ENCODE measurements at places on chromosomes 2 and 18. TPM values are rescaled to one million over a fixed set of nuclear protein-coding genes. Genes with fewer than 3 reads are reported as not detected.

G6PC2 gene
- 2.5 TPM for total RNA-seq

LRP2 gene
- total RNA-seq: 9.3 TPM

FSIP2 gene
- 31.8 TPM for total RNA-seq

CERKL gene
- total RNA-seq: 2.2 TPM

TMEM247 gene
- total RNA-seq: 27.2 TPM

SIX3 gene
- total RNA-seq: 0.19 TPM

SLC4A5 gene
- total RNA-seq: 188 TPM

KCNIP3 gene
- 43.4 TPM for total RNA-seq

HAAO gene
- total RNA-seq: 3.2 TPM

FEV gene
- not detected for total RNA-seq

SPATA3 gene
- 127 TPM for total RNA-seq

DAW1 gene
- total RNA-seq: 25.2 TPM

ABCB11 gene
- 4.6 TPM for total RNA-seq

CENPO gene
- 32.8 TPM for total RNA-seq

DNA sequence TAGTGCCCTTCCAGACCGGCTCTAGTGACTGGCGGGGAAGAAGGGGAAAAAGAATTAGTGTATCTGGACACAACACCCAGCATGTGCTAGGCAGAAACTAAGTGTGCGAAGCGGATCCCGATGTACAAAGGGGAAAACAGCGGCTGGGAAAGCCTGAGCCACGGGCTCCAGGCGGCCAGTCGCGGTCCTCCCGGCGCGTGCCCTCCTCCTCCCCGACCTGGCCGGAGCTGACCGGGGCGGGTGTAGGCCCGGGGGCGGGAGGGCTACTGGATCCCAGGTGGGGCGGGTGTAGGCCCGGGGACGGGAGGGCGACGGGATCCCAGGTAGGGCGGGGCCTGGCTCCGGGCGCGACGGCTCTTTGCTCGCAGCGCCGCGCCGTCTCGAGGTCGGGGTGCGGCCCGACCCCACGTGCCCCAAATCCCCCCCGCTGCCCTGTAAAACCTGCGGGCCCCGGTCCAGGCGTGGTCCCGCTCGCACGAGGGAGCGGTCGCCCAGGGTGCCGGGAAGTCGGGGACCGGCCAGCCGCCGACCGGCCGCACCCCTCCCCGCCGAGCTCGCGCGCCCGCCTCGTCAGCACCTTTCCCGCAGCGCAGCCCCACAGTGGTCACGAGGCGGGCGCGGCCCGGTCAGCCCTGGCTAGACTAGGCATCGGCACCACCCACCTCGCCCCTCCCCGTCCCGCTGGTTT, 48.8 kb downstream of the C2orf42 start:
- peak overlapping the region; percentile 60 for H3K4me3 ChIP-seq
- no peaks in the 10 kb centered on the region for H3K27me3 ChIP-seq
- no peaks in the 10 kb centered on the region for H3K36me3 ChIP-seq
- no peak for DNase-seq
- peaks cover 17% of the 10 kb centered on the region for H3K4me1 ChIP-seq

GRCh38 chr2:225002656-225003045, 39.6 kb downstream of the DOCK10 start:
- H3K27ac ChIP-seq: no peak overlapping the region
- H3K4me3 ChIP-seq: no peak overlapping the region
- H3K27me3 ChIP-seq: no peaks in the 10 kb centered on the region
- H3K4me1 ChIP-seq: no peaks in the 10 kb centered on the region
- H3K36me3 ChIP-seq: no peaks in the 10 kb centered on the region

GRCh38 chr18:48376406-48376805, 32.8 kb downstream of the ZBTB7C start:
- H3K36me3 ChIP-seq: no peaks in the 10 kb centered on the region
- no peaks in the 10 kb centered on the region for H3K27me3 ChIP-seq

GRCh38 chr2:74206180-74206688, 7.8 kb downstream of the MTHFD2 start:
- no peaks in the 10 kb centered on the region for H3K27me3 ChIP-seq
- no peak overlapping the region for H3K4me3 ChIP-seq
- H3K4me1 ChIP-seq: peaks cover 24% of the 10 kb centered on the region
- no peaks in the 10 kb centered on the region for H3K36me3 ChIP-seq
- DNase-seq: no peak

DNA sequence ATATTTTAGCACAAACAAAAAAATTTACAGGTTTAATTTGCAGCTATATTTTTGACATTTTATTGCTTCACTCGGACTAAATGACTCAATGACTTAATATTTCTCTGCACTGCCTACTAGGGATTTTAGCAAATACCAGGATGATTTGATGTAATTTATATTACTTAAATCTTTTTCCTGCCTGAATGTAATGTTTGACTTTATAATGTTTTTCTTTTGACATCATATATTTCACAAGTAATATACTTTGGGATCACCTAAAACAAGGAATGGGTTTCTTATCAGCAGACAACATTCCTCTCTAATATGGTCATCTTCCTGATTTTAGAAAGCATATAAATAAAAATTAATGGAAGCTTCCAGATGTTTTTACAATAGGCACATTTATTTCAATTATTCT, 253.2 kb upstream of the EPC2 start:
- H3K4me3 ChIP-seq: no peak overlapping the region
- H3K27me3 ChIP-seq: no peaks in the 10 kb centered on the region

DNA sequence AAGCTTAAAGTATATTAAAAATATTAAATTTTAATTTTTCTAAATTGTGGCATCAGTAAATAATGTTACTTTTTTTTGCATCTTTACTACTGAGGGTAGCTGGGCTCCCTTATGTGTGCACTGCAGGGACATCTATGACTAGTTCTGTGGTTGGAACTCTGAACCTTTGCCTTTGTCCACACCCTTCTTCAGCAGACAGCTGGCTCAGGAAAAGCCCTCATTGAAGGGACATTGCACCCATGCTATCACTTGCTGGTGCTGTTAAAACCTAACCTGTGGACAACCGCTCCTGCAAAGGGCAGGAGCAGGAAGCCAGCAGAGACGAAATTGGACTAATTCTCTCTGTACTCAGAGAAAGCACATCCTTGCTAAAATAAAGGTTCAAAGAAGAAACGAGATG, 30.1 kb downstream of the MOCOS start:
- no peak overlapping the region for H3K4me3 ChIP-seq
- H3K4me1 ChIP-seq: peaks cover 9% of the 10 kb centered on the region
- no peak for DNase-seq
- H3K27ac ChIP-seq: no peak overlapping the region

GRCh38 chr2:150162241-150162942, 325.1 kb downstream of the RND3 start:
- no peak for DNase-seq
- H3K36me3 ChIP-seq: no peaks in the 10 kb centered on the region
- no peak overlapping the region for H3K27ac ChIP-seq
- no peaks in the 10 kb centered on the region for H3K4me1 ChIP-seq
- H3K4me3 ChIP-seq: no peak overlapping the region
- H3K27me3 ChIP-seq: no peaks in the 10 kb centered on the region

DNA sequence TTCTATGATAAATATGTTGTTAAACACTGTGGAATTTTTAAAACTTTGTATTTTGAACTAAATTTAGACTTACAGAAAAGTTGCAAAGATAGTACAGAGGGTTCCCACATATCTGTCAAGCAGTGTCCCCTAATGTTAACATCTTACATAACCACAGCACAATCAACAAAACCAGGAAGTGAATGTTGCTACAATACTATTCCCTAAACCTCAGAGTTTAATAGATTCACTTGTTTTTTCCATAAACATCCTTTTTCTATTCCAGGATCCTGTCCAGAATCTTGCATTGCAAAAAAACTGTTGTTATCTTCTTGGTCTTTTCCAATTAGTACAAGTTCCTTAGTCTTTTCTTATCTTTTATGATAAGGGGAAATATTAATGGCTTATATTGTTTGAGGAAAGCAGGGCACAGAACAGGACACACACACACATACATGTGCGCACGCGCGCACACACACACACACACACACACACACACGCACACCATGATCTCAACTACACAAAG, 251.1 kb upstream of the TRIB2 start:
- no peak overlapping the region for H3K4me3 ChIP-seq
- H3K27ac ChIP-seq: peak overlapping the region; percentile 26
- H3K27me3 ChIP-seq: no peaks in the 10 kb centered on the region
- DNase-seq: no peak
- H3K4me1 ChIP-seq: peaks cover 8% of the 10 kb centered on the region
- H3K36me3 ChIP-seq: no peaks in the 10 kb centered on the region

DNA sequence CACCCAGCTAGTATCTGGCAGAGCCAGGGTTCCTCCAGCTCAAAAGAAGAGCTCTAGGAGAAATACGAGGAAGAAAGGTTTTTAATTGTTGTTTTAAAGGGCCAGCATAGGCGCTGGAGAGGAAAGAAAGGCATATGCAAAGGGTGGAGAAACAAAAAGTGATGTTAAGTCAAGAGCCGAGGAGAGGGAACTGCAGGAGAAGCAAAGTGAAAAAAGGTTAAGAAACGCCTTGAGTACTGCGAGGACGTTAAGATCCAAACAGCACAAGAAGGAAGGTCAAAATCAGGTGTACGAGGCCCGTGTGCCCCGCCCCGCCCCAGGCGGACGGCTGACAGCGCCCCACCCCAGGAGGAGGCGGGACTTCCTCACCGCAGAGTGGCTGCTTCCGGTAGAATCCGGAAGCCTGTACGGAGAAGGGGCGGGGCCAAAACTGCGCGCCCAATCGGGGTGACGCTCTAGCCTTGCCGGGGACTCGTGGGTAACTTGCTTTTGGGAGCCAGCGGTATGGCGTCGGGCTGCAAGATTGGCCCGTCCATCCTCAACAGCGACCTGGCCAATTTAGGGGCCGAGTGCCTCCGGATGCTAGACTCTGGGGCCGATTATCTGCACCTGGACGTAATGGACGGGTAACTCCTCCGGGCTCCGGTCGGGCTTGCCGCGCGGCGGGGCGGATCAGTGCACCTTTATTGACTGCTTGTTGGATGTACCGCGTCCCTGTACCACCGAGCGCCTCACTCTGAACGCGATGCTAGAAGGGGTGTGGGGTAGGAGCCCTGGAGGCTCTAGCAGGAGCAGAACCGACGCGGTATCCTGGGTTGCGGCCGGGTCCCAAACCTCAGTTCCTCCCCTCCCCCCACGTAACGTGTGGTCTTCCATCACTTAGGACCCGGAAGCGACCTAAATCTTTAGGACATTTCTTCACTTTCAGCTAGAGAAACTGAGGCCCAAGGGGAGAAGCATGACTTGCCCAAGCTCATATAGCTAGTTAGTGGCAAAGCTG, at the start of gene RPE:
RPE (plus strand) TSS at position 481 of the 1,000 bp plus-strand sequence; CDS start at position 505, 24 bp downstream.
- H3K27ac ChIP-seq: peak within 1 kb of the TSS; percentile 80
- no peaks in the 10 kb centered on the region for H3K27me3 ChIP-seq

- no peaks in the 10 kb centered on the region for H3K36me3 ChIP-seq
- H3K4me3 ChIP-seq: no peak overlapping the region
- no peaks in the 10 kb centered on the region for H3K27me3 ChIP-seq
- DNase-seq: peak; percentile 16
- H3K27ac ChIP-seq: no peak overlapping the region
- no peaks in the 10 kb centered on the region for H3K4me1 ChIP-seq
Measured at GRCh38 chr18:58013241-58014211, 30.5 kb upstream of the NEDD4L start.

- H3K4me3 ChIP-seq: no peak overlapping the region
- no peak overlapping the region for H3K27ac ChIP-seq
- H3K27me3 ChIP-seq: no peaks in the 10 kb centered on the region
- DNase-seq: no peak
- H3K4me1 ChIP-seq: no peaks in the 10 kb centered on the region
Measured at GRCh38 chr2:223918671-223919134, 26.4 kb downstream of the WDFY1 start.

GRCh38 chr18:78770139-78770822, 209.3 kb upstream of the SALL3 start:
- no peak for DNase-seq
- H3K4me3 ChIP-seq: no peak overlapping the region
- H3K27me3 ChIP-seq: no peaks in the 10 kb centered on the region
- H3K36me3 ChIP-seq: no peaks in the 10 kb centered on the region
- no peak overlapping the region for H3K27ac ChIP-seq
- no peaks in the 10 kb centered on the region for H3K4me1 ChIP-seq

- no peaks in the 10 kb centered on the region for H3K36me3 ChIP-seq
- no peak overlapping the region for H3K27ac ChIP-seq
- no peak overlapping the region for H3K4me3 ChIP-seq
- H3K4me1 ChIP-seq: no peaks in the 10 kb centered on the region
Measured at GRCh38 chr18:23495723-23496440, 7.4 kb upstream of the RMC1 start.

- no peak for DNase-seq
- no peak overlapping the region for H3K4me3 ChIP-seq
- H3K27me3 ChIP-seq: no peaks in the 10 kb centered on the region
Measured at GRCh38 chr18:27473318-27473717, 288.2 kb upstream of the CHST9 start.

GRCh38 chr18:73646196-73646595, 501.4 kb downstream of the FBXO15 start:
- no peak for DNase-seq
- no peaks in the 10 kb centered on the region for H3K36me3 ChIP-seq
- H3K27me3 ChIP-seq: no peaks in the 10 kb centered on the region
- no peaks in the 10 kb centered on the region for H3K4me1 ChIP-seq
- no peak overlapping the region for H3K4me3 ChIP-seq
- H3K27ac ChIP-seq: no peak overlapping the region

GRCh38 chr2:217983276-217984233, 19.2 kb downstream of the TNS1 start:
- no peaks in the 10 kb centered on the region for H3K27me3 ChIP-seq

- no peak overlapping the region for H3K4me3 ChIP-seq
- H3K36me3 ChIP-seq: no peaks in the 10 kb centered on the region
- no peaks in the 10 kb centered on the region for H3K27me3 ChIP-seq
- DNase-seq: no peak
Measured at GRCh38 chr2:180508458-180508857, 471.9 kb upstream of the UBE2E3 start.

All from testis (tissue), 5 donors.